Heart right ventricle (tissue), 16 donors: ENCODE measurements at places on chromosomes 6 and 20. TPM values are rescaled to one million over a fixed set of nuclear protein-coding genes. Genes with fewer than 3 reads are reported as not detected.

KCNS1 gene
- polyA plus RNA-seq, result 0.04 TPM

DSP gene
- polyA plus RNA-seq, result 56.5 TPM

LY6G6C gene
- polyA plus RNA-seq, result not detected

FOXS1 gene
- polyA plus RNA-seq, result 6.0 TPM
